ENCODE measurements at places on chromosomes 1 and 21.

DNA sequence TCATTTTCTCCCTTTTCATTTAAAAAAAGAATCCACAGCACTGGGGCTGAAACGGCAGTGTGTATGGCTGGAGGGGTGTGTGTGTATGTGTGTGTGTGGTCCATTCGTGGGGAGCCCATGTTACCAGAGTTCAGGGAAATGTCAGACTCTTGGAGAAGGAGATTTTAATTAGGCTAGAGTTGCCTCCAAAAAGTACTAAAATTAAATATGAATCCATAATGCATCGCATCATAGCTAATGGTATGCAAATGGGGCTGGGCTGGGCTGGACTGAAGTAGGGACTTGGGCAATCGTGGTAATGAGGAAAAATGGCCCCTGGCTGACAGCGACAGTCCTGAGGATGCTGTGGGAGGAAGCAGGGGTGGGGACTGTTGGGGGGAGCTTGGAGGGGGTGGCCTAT, 24.8 kb downstream of the GRIK3 start:
- DNase-seq = no peak

- no peak for DNase-seq
Observed at GRCh38 chr1:24828887-24829192, 83.6 kb downstream of the CLIC4 start.

- DNase-seq = no peak
Observed at GRCh38 chr1:61979729-61980128, 214.9 kb upstream of the L1TD1 start.

DNA sequence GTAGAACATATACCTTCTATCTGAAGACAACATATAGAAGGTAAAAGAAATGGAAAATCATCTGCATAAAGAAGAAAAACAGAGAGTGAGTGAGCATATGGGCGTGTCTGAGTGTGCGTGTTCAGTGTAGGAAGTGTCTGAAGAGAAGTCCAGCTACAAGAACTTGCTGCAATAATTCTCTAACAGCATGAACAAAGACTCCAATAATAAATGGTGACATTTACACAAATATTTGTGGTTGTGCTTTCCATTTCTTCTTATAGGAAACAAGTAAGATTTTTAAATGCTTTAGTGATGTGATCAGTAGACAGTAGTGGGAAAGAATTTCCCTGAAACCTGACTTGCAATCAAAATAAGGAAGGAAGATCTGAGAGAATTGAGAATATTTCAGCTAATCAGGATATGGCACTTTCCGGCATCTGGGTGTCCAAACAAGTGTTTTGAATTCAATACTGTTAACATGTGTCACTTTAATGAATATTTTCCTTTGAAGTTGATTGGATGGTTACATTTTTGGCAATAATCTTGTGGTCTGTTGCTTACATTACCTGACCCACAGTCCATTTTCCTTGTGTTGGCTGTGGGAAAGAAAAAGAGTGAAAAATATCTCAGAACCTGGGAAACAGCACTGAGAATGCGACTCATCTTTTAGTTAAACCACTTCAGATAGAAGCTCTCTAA, 154.0 kb downstream of the TGFB2 start:
- DNase-seq = no peak

DNA sequence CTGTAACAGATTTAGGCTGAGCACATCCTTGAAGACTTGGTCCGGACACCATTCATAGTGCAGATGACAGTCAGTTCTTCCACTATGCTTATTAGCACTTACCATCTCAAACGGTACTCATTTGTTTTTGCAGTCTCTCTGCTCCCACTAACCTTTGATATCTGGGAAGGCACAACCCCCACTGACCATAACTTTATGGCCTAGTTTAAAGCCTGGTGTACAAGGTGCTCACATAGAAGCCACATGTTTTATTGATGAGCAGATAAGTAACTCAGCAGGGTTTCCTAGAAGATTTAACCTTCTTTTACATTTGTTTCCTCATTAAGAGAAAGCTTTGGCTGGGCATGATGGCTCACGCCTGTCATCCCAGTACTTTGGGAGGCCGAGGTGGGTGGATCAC, 119.3 kb upstream of the MAGI3 start:
- no peak for DNase-seq

GRCh38 chr1:151175041-151175741, 590 bp downstream of the TMOD4 start:
- no peak for DNase-seq

- no peak for DNase-seq
Observed at GRCh38 chr1:58887059-58887458, 103.2 kb upstream of the JUN start.

DNA sequence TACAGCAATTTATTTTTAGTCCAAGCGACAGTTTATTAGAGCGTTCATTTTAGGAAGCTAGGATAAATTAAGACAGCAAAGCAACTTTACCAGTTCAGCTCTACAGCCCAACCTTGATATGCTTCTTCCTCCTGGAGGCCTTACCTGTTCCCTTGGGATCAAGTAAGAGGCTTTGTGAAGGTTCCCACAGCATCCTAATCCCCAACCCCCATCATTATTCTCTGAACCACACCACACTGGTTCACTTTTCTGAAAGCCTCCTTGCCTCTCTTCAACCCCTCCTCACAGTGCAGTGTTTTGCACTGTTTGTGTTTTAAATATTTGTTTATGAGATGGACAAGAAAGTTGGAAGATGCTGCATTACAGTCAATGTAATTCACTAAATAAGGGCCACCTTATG, 126.3 kb upstream of the CXADR start:
- no peak for DNase-seq

- DNase-seq = no peak
Observed at GRCh38 chr1:113684153-113684541, 75.1 kb downstream of the PHTF1 start.

DNA sequence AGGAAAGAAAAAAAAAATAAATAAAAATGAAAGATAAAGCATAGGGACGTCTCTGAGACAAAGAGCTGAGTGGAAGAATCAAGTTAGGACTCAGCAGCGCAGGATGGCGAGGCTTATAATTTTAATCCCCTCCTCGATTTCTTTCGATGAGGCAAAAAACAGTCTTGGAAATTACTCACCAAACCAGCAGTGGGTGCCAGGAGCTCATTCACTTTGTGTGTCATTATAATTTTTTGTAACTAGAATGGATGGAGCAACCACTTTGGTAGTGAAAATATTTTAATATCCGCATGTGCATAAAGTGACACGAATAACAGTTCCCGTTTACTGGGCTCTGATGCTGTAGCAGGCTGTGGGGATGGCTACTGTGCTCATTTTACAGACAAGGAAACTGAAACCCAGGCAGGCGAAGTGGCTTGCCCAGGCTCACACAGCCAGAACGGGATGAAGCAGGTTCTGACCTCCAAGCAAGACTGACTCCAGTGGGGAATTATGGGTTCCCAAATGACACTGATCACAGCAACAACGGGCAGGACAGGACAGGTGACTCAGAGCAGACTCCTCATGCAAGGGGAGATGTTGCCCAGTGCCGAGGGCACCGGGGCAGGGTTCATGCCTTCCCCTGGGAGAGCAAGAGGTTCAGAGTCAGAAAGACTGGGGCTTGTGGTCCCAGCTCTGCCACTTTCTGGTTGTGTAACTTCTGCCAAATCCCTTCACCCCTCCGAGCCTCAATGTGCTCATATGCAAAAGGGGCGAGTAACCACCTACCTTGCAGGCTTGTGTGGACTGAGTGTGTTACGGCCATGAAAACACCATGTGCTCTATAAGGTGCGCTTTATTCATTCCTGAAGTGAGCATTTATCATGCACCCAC, 63.6 kb downstream of the RUNX3 start:
- DNase-seq = no peak

DNA sequence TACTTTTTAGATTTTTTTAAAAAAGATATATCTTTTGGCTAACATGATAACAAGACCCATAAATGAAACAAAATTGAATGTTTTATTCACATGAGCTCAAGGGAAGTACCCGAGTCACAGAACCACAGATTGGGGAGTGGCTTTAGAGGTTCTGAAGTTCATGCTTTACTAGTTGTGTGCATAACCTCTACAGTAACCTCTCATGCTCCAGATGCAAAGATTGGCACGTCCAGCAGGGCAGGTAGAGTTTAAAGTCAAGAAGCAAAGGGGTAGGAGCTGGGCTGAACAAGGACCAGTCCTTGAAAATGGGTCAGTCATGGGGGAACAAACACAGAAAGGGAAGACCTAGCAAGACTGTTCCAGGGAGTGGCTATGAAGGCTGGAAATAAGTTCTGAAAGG, 109.6 kb downstream of the RNF220 start:
- DNase-seq = no peak

GRCh38 chr1:195608883-195609282, 999.4 kb downstream of the KCNT2 start:
- no peak for DNase-seq

DNA sequence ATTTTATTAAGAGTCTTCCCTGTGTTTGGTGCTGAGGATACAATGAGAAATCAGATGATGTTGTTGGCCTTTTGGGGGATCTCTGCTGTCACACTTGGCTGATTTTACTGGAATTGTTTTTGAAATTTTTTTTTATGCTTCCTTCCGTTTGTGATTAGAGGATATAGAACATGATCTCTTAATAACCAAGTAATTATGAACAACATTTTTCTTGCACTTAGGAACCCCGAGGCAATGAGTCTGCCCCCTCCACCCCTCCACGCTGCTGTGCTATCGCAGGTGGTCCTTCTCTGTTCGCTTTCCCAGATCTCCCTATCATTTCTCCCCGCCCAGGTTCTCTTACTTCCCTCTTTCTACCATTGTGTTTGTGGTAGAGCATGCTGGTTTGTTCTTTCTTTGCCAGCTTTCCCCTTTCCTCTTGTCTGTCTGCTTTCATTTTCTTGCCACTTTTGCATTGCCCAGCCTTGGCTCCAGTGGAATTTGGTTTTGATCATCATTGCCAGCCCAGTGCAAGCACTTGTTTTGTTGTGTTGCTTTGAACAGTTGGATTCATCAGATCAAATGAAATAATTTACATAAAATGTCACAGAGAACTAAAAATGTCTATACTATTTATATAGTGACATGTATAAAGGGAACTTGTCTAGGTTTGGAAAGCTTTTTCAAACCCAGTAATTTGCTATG, 73.1 kb upstream of the SCCPDH start:
- DNase-seq = no peak

- no peak for DNase-seq
Observed at GRCh38 chr1:174724219-174724618, 275.5 kb upstream of the CACYBP start.

DNA sequence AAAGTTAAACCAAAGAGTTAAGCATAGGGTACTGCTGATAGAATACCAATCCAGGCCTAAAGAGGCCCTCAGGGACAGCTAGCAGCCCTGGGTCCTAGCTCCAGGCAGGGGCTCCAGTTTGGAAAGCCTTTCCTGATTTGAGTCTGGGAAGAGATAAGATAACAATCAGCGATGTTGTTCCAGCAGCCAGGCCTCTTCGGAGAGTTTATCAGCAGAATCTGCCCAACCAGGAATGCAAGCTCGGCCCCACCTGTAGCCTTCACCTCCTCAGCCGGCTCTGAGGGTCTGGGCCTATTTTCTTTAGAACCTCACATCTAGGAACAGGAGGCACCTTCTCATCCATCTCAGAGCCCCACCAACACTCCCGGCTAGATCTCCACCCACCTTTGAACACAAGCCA, 42.6 kb downstream of the PLEKHA6 start:
- DNase-seq = no peak

GRCh38 chr1:17155257-17155920, 36.1 kb upstream of the PADI2 start:
- no peak for DNase-seq

DNA sequence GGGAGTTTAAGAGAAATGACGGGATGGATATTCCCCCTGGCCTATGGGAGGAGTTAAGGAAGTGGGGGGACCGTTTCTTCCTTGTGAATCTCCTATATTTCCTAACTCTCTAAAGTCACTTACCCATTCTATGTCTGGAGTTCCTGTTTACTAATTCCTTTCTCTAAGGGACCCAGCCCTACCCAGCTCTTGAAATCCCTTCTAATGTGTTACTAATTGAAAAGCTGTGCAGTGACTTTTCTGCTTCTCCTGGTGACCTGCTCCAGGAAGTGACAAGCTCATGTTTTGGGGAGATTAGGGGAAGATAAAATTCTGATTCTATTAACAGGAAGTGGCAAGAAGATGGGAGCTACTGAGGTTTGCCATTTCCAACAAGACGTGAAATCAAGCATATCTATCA, 4.0 kb upstream of the SAMSN1 start:
- DNase-seq = no peak

DNA sequence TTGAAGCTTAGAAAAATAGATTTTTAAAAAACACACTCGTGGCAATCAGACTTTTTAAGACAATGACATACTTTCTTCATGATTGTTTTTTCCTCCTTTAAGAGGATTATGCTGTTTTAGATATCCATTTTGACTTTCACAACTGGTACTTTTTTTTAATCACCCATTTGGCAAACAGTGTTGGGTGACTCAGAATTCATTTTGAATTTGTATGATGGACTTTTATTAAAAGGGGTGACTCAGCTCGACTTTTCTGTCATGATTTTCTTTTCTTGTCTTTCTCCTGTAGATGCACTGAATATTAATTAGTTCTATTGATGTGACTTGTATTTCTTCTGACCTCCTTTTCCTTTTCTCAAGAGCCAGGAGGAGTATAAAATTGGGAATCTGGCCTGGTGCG, 44.7 kb downstream of the FMN2 start:
- DNase-seq = no peak

DNA sequence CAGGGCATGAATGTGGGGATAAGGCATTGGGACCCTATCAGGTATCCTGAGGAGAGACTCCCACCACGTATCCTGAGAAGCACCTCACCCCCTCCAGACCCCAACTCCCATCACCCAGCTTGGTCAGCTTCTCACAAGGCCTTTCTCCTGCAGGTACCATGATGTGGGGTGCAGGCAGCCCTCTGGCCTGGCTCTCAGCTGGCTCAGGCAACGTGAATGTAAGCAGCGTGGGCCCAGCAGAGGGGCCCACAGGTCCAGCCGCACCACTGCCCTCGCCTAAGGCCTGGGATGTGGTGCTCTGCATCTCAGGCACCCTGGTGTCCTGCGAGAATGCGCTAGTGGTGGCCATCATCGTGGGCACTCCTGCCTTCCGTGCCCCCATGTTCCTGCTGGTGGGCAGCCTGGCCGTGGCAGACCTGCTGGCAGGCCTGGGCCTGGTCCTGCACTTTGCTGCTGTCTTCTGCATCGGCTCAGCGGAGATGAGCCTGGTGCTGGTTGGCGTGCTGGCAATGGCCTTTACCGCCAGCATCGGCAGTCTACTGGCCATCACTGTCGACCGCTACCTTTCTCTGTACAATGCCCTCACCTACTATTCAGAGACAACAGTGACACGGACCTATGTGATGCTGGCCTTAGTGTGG, 1.3 kb downstream of the GPR3 start:
- DNase-seq = no peak

DNA sequence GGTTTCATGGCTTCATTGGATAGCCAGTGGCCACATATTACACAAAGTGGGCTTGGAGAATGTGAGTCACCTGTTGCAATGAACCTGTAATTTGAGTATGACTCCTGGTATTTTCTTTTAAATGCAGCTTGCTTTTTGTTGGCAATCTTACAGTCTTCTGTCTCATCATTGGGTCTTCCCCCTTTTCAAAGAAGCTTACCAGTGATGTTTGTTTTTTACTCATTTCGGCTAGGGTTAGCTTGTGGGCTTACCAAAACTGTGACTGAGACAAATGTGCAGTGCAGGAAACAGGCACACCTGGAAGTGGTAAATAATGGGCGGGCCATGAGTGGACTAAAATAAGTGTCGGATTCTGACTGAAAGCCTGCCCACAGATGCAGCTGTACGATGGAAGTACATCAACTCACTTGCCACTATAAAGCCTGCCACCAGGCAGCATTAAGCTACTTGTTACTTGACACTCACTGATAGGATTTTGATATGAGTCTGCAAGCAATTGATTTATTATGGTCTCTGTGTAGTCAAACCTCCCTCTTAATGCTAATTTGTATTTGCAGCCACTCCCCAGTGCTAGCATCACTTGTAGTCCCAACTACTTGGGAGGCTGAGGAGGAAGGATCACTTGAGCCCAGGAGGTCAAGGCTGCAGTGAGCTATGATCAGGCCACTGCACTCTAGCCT, 4.2 kb downstream of the HHAT start:
- peak; percentile 81 for DNase-seq
